Fibroblast of skin of left biceps (primary cell): ENCODE measurements at places on chromosomes 5 and 9.

GRCh38 chr9:132077881-132078698 is 1.6 kb downstream of the MED27 start:
- peak; percentile 24 for DNase-seq

DNA sequence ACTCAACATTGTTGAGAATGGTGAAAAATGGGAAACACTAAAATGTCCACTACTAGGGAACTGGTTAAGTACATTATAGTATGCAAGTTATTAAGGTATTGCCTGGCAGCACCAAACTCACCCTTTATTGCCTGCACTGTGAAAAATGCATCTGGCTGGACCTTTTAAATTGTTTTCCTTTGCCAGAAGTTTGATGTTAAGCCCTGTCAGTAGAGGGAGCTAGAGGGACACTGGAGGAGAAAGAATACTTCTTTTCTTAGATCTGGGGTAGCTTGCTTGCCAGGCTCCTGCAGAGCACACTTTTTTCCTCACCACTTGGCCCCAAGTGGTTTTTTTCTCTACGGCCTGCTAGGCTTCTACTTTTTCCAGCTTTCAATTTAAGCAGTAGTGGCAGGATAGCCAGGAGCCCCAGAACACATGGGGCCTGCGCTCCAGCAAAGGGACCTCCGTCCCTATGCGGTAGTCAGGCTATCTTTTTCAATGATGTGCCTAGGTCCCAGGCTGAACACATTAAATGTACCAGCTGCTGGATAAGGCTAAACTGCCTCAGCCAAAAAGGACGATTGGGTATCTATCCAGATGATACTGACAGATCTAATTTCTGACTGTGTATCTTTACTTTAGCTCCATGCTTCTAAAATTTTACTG is 8.0 kb upstream of the HABP4 start:
- DNase-seq = no peak

DNA sequence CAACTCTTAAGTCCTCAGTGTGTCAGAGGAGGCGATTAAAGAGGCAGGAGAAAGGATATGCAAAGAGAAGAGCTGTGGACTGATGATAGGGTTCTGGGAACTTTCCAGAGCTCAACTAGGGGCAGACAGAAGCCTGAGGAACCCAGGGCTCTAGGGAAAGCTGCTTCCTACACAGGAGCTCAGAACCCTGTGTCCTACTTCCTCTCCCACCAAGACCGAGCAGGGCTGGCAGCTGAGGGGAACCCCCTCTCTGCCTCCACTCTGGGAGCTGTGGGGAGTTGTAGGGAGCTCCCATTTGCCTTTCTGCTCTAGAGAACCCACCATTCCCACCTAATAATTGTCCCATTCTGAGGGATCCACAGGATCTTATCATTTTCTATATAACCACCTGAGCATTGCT is 674.3 kb downstream of the ACTL7B start:
- DNase-seq = no peak

GRCh38 chr9:40914772-40915659 is 213.5 kb downstream of the FOXD4L6 start:
- DNase-seq = no peak

- no peak for DNase-seq
Measured at GRCh38 chr5:78666041-78666444, 17.5 kb upstream of the LHFPL2 start.

GRCh38 chr9:122029898-122030297 is 63.2 kb downstream of the TTLL11 start:
- DNase-seq = no peak

DNA sequence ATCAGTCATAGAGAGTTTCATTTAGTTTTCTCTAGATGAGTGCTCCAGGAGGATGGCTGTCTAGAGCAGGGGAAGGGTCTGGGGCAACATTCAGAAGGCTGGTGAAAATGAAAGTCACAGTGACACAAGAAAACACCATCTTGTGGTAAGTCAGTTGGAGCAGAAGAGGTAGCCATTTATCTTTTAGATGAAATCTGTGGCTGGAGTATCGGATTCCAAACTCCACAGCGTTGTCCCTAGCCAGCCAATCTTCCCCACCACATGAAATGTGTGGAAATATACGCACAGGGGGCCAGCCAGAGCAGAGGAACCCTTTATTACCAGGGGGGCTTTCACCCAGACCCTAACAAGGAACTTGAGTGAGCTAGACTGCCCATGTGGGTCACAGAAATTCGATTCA is 15.9 kb upstream of the TNFAIP8 start:
- no peak for DNase-seq

GRCh38 chr5:135457424-135458071 is 5.4 kb upstream of the TIFAB start:
- DNase-seq = no peak
